ENCODE measurements at places on chromosomes 1 and 21. TPM values are rescaled to one million over a fixed set of nuclear protein-coding genes. Genes with fewer than 3 reads are reported as not detected.

GRCh38 chr1:222106377-222106776 is 364.5 kb upstream of the DUSP10 start:
- no peak overlapping the region for H3K27ac ChIP-seq
- H3K4me1 ChIP-seq = no peaks in the 10 kb centered on the region
- no peak overlapping the region for H3K4me3 ChIP-seq
- no peak for DNase-seq
- H3K36me3 ChIP-seq = no peaks in the 10 kb centered on the region
- no peaks in the 10 kb centered on the region for H3K27me3 ChIP-seq

GRCh38 chr1:87331365-87332241 is 2.9 kb downstream of the LMO4 start:
- DNase-seq = peak; percentile 83
- peak overlapping the region; percentile 74 for H3K4me3 ChIP-seq
- peaks cover 9% of the 10 kb centered on the region for H3K4me1 ChIP-seq
- H3K36me3 ChIP-seq = no peaks in the 10 kb centered on the region

DNA sequence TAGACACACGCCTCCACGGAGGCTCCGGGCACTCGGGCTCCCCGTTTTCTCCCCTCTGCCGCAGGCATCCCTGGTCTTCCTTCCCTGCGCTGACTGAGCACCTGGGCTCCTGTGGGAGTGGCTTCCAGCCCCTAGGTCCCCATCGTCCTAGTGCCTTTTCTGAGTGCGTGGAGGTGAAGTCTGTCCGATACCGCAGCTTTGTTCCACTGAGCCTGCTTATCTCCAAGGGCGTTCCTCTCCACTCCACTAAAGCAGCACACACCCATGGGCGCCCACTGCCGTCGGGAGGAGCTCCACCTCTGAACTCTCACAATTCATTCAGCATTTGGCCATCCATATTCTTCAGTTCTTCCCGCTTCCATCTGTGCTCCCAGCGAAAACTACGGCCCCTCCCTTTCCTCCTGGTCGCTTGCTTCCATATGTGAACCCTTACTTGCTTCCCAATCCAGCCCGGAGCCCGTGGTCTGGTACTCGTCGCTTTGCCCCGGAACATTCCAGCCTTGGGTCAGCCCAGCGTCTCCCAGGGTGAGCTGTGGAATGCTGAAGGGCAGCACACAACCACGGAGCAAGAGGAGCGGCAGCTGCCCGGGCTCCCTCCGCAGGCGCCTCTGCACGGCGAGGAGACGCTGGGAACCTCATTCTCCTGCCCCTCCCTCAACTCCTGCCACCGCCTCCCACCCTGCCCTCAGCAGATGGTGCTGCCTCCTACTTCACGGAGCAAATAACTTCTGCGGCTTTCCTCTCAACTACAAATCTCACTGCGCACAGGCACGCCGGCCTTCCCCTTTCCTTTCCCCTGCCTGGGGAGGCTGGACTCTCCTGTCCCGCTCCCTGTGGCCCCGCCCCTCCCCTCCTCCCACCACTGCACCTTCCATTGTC is 27.5 kb downstream of the ATP8B2 start:
- H3K27ac ChIP-seq = peak overlapping the region; percentile 49
- peak; percentile 51 for DNase-seq
- H3K4me1 ChIP-seq = peaks cover 12% of the 10 kb centered on the region
- no peaks in the 10 kb centered on the region for H3K36me3 ChIP-seq
- H3K27me3 ChIP-seq = no peaks in the 10 kb centered on the region

- H3K27ac ChIP-seq = no peak overlapping the region
- no peak for DNase-seq
- no peaks in the 10 kb centered on the region for H3K4me1 ChIP-seq
- no peaks in the 10 kb centered on the region for H3K36me3 ChIP-seq
- H3K27me3 ChIP-seq = no peaks in the 10 kb centered on the region
These were observed 238.1 kb downstream of the VAV3 start for GRCh38 chr1:107726860-107727259.

The SERINC2 gene
- total RNA-seq = 15.2 TPM

The FLG gene
- not detected for total RNA-seq

The SLC26A9 gene
- 0.10 TPM for total RNA-seq

The INAVA gene
- 3.9 TPM for total RNA-seq

The XCL1 gene
- total RNA-seq = not detected
